Activated effector memory CD4-positive, alpha-beta T cell treated with anti-CD3 and anti-CD28 coated beads, Interleukin-2, amount 50 U/mL, for 16 hours (primary cell): ENCODE measurements at places on chromosomes 6 and 20.

DNA sequence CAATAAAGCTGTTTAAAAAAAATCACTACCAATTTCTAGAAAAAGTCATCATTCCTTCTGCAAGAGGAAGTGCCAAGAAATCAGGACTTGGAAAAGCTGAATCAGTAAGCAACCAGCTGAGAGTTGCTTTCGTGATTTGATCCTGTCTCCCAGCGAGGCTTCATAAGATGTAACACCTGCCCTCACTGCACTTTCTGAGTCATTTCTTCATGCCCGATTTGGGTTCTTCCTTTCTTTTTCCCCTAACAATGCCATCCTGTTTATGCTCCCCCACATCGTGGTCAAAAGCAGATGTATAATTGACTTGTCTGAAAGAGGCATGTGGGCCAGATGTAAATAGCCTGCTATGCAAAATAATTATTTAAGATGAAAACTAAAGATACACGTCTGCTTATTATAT is 52.1 kb downstream of the RIPOR2 start:
- DNase-seq: no peak

DNA sequence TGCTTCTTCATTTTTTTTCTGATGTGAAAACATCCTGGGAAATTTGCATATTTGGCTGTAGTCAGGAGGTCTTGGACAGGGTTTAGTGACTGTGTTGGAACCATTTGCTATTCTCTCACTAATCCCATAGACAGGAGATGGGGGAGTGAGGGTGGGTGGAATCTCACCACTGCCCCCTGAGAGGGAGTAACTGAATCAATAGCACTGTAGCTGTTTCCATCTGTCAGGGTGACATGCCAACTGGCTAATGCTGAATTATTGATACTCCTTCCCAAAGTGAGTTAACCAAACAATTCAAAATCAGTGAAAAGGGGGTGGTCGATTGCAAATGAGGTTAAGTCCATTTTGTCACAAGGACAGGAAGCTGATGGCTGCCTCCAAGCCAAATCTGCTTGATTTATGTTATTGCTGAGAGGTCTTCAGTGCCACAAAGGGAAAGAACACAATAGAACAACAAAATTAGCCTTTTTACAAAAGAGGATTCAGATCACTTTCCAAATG is 55.1 kb upstream of the B3GAT2 start:
- DNase-seq: no peak

DNA sequence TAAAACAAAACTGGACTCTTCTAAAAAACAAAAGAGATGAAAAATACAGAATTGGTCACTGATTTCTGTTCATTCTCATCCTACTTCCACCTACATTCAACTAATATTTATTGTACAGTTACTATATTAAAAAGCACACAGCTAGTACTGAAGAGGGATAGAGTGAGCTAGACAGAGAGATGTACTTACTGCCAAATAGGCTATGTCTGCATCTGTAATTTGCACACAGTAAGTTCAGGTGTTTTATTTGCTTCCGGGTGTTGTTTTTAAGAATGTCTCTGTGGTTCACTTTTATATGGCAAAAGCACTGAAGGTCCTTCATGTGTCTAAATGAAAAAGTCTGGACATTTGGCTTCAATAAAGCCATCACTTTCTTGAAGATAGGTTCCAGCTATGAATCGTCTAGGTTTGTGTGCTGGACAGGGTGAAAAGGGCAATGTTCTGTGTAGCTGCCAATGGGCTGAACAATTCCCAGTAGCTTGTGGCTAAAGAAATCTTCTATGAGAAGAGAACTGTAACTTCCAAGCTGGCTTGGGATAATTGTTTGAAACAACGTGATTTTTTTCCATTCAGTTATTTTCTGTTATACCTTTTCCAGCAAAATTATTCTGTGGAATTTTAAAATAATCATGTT is 47.3 kb downstream of the EPB41L2 start:
- DNase-seq: no peak

GRCh38 chr6:135146162-135146934 is 34.8 kb upstream of the MYB start:
- DNase-seq: no peak

GRCh38 chr6:151379933-151380847 is 11.2 kb downstream of the ZBTB2 start:
- no peak for DNase-seq

DNA sequence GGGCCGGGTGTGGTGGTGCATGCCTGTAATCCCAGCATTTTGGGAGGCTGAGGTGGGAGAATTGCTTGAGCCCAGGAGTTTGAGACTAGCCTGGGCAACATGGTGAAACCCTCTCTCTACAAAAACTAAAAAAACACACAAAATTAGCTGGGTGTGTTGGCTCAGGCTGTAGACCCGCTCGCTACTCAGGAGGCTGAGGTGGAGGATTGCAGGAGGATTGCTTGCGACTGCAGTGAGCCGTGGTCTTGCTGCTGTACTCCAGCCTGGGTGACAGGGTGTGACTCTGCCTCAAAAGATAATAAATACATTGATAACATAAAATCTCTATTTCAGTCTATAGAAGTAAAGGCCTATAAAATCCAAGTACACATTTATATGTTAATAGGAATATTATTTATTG is 49.3 kb downstream of the SLC17A5 start:
- DNase-seq: no peak

GRCh38 chr20:16481977-16482376 is 91.3 kb downstream of the KIF16B start:
- no peak for DNase-seq

DNA sequence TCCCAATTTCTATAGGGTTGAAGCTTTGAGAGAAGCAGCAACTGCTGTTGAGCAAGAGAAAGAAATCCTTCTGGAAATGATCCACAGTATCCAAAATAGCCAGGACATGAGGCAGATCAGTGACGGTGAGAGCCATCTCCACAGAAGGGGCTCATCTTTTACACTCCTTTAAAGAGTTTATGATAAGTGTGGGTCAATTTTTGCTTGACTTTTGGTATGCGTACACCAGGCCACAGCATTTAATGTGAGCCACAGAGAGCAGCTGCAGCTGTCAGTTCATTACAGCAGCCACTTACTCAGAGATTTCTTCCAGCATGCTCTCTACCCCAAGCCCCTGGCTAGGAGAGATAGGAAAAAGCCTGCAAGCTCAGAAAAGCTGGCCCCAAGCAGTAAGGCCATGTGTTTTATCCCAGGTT is 9.9 kb downstream of the BAG2 start:
- no peak for DNase-seq

DNA sequence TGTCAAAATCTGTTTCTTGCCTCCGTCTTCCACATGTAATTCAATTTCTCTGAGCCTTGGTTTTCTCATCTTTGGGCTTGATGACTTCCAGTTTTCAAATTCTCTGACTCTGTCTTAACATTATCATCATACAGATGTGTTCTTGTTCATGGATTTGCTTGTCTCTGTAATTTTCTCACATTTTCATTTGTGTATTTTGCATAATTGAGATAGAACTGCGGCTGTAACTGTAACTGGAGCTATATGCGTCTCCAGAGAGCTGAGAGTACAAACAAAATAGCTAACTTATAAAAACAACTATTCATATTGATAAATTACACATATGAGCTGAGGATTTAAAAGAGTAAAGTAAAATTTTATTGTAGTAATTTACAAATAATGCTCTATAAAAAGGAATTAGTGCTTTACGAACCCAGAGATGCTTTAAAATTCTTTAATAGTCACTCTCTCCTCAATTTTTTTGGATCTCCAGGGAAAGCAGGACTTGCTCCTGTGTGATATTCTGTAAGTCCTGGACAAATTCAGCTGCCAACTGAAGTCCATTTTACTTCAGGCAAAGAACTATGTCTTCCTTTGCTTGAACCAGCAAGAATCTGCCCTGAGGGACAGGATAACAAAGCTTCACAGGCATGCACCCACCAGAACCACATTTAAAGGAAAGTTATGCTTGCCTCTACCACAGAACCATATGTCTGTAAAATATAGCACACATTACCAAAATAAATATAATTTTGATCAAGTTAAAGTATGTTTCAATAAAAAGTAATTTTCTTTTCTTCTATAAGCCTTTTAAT is 288.3 kb downstream of the KHDC1L start:
- DNase-seq: no peak

DNA sequence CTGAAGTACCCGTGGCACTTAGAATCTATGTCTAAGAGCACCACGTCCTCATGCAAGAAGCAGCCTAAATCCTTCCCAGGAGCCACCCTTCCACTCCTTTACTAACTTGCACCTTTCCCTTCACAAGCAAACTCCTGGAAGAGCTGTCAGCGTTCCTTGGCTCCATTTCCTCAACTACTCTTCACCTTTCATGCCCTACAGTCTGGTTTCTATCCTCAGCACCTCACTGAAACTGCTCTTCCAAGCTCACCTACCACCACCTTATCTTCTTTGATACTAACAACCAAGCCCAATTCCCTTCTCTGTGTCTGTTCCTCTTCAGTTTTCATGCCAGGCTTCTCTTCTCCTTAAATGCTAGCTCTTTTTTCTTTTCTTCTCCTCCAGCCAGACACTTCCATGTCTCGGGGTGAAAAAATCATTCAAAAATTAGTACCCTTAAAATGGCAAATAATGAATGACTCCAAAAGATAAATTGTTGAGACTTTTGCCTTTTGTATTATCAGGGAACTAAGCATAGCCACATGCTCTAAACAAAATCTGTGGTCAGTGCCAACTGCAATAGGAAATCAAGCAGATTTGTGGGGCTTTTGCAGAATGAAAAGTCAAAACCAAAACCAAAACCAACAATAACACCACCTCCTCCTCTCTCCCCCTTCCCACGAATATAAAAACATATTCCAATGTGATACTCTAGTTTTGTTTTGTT is 149.6 kb upstream of the KCNK16 start:
- DNase-seq: no peak

DNA sequence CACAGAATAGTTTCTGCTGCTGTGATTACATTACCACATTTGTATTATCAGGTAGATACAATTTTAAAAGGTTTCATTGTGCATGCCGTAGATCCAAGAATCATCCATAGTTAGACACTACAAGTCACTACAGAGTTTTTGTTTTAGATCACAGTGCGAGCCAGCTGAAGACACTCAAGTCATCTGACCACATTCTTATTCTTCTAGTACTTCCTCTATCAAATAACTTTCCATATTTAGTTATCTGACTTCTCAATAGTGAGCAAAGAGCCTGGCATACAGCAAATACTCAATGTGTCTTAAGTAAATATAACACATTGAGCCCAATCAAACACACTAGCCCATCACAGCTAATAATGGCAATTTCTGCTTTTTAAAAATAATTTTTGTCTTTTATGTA is 195.4 kb downstream of the ASCC3 start:
- DNase-seq: no peak

GRCh38 chr6:13261464-13261994 is 66.8 kb downstream of the TBC1D7 start:
- DNase-seq: no peak

DNA sequence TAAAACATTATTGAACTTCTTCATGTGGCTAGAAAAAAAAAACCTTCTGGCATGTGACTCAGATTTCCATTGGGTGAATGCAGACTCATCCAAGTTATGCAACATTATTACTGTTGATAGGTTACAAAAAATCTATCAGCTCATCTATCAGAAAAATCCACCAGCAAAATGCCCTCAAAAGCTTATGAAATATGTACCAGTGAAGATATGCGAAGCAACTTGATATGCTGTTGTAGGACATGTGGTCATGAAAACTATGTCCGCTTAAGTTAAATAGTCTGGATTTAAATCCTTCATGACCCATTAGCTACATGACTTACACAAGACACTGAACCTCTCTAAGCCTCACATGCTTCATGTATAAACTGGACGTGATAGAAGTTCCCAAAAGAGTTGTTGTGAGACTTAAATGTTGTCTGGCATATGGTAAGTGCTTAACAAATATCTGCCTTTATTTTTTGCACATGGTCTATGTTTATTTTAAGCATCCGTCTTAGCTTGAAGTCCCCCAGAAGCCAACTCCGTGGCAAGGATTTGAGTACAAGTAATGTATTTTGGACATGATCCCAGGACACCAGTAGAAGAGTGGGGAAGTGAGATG is 12.5 kb upstream of the BFSP1 start:
- DNase-seq: no peak

- DNase-seq: no peak
These were observed 37.5 kb downstream of the SNX9 start for GRCh38 chr6:157860505-157860991.

- DNase-seq: no peak
These were observed 11.2 kb downstream of the SPDEF start for GRCh38 chr6:34544776-34545471.
